ENCODE measurements at places on chromosomes 16 and 17. TPM values are rescaled to one million over a fixed set of nuclear protein-coding genes. Genes with fewer than 3 reads are reported as not detected.

DNA sequence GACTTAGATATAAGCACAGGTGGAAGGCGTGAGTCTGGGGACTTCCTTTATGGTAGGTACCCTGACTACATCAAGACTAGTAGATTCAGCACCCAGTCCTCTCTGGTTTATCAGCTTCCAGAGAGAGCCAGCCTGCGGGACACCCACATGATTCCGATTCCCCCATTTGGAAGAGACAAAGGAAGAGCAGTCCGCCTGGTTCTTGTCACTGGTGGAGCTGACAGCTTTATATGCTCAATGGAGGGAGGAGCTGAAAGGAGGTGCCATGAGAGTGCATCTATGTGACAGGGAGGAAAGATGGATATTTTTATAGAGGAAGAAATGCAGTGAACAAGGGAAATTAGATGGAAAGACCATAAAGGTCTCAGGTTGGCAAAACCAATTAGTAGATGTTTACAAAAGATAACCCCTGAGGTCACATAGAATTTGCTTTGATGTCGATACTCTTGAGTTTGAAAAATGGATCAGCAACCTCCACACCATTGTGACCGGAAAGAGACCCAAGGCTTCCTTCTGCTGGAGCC lies 437.7 kb downstream of the PMP22 start:
- no peak for DNase-seq

DNA sequence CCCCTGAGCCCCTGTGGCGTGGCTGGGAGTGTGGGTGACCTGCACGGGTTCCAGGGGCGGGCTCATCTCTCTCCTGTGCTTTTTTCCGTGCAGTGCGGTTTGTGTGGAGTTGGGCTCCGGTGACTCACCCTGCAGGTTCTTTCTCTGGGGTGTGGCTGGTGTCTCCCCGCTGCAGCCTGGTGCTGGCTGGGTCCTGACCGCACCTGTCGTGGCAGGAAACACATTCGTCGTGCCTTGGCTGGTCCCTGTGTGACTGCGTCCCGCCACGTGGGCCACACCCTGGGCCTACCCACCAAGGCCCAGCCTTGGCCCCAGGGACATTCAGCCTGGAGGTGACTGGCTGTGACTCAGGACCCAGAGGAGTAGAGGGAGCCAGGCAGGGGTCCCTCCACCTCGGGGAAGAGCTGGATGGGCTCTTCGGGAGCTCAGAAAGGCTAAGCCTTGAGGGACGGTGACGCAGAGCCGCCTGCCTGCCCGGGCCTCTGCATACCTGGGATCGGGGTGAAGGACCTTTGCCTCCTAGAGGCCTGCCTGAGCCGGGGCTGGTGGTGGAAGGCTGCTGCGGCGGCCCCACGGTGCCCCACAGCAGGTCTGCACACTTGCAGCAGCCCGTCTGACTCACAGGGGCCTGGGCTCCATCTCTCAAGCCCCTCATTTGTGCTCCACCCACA lies 7.8 kb downstream of the TRAF7 start:
- no peak for DNase-seq

The PLK1 gene
- total RNA-seq, result 141 TPM

DNA sequence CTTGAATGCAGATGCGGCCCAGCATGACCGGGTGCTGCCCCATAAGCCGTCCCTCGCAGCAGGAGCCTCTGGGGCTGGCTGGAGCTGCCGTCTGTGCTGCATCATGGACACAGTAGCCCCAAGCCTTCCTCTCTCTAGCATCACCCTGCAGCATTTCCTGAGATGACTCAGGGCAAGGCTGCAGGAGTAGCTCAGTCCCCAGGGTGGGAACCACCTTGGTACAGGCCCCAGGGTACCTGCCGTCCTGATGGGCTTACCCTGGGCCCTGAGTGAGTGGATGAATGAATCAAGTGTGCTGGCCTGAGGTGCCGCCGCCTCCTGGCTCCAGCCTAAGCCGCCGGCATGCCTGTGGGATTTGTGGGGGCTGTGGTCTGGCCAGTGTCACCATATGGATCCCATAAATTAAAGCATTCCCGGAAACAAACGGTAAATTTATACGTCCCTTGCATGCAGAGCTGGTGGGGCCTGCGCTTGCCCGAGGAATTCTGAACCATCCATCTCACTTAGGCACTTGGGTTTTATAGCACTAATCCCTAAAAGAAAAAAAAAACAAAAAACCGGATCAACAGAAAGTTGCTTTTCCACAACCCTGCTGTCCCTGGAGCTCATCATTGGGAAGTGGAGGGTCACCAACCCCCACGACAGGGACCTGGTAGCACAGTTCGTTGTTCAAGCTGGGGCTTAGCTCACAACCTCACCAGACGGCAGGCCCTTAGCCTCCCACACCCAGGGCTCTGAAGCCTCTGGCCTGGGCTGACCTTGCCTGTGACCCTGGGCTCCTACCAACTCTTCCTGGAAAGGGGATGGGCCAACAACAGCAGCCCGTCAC lies 242.6 kb upstream of the CIBAR2 start:
- no peak for DNase-seq

GRCh38 chr16:86060381-86061317 lies 161.7 kb downstream of the IRF8 start:
- no peak for DNase-seq

- DNase-seq, result no peak
Observed at GRCh38 chr17:82114447-82114846, 16.4 kb upstream of the FASN start.

DNA sequence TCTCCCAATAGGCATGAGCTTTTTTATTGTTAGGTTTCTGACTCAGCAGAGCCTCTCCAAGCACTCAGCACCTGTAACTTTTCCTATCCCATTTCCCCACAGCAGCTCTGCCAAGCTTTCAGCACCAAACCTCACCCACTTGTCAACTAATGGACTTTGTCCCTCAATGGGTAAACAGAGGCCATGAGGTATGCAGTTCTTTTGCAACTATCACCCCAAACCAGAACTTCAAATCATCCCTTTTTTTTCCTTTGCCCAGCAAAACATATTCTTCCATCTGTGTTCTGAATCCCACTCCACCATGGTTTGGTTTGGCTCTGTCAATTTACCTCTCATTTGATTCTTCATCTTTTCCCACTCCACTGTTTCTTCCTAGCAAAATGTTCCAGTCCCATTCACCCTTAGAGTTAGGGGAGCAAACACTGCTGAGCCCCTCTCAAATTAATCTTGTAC lies 58.1 kb downstream of the TOX3 start:
- no peak for DNase-seq

DNA sequence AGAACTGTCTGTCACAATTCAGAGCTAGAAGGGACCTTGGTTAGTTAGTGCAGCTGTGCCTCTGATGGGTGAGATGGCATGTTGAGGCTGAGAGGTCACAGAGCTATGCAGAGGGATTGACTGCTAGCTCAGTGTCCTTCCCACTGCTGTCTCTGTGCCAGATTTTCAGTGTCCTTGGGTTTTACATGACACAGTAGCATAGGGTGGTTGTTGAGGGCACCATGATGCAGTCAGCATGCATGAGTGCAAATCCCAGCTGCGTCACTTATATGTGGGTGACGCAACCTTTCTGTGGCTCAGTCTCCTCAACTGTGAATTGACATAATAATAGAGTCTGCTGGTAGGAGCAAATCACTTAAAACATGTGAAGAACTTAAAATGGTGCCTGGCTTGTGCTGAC lies 2.7 kb downstream of the MT1A start:
- DNase-seq, result no peak

- no peak for DNase-seq
Observed at GRCh38 chr16:76614269-76614668, 337.1 kb downstream of the CNTNAP4 start.

The CFAP97D1 gene
- 0.12 TPM for total RNA-seq

DNA sequence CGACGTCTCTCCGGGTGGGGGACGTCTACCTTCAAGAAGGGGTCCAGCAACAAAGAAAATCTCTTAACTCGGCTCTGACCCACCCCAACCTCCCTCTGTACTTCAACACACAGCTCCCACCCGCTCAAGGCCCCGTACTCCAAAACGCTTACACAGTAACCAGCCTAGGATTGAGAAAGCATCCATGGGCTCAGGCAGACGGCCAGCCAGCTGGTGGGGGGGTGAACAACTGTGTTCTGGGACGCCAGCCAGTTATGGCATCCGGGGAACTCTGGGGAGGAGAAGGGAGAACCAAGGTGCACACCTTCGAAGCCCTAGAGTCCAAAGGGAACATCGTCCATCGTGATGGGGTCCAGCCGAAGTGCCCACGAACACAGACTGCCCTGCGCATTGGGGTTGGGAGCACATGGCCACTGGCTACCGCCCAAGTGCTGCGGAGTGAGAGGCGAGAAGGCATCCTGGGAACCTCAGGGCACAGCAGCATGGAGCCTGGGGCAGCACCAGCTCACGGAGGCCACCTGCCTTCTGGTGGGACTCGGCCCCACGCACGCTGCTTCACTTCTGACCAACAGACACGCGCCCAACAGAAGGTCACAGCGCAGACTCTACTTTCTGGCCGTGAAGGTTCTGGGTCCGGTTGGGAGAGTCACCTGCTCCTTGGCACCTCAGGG lies 14.3 kb downstream of the SLC16A3 start:
- DNase-seq, result no peak

- DNase-seq, result no peak
Observed at GRCh38 chr17:29546085-29546484, 20.8 kb downstream of the ABHD15 start.

All from GM23338 (cell line).